Activated T-cell treated with anti-CD3 and anti-CD28 coated beads for 48 hours (primary cell): ENCODE measurements at places on chromosomes 1 and 21.

GRCh38 chr1:213996320-213997037, 8.7 kb downstream of the PROX1 start:
- DNase-seq: no peak

DNA sequence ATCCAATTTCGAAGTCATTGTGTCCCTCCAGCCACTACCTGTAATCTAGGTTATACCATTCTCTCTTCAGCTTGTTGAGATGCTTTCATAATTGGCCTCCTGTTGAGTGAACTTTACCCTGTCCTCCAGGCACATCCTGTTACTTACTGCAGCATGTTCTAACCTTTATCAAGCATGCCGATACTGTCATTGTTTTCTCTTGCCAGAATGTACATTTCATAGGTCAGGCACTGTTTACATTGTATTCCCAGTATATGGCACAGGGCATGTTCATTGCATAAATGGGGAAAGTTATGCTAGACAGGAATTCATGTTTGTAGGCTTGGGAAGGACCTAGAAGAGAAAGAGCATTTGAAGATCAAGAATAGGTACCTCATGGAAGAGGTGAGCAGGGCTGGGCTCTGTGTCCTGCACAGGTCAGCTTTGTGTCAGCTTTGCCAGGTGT, 10.2 kb downstream of the CXADR start:
- no peak for DNase-seq

DNA sequence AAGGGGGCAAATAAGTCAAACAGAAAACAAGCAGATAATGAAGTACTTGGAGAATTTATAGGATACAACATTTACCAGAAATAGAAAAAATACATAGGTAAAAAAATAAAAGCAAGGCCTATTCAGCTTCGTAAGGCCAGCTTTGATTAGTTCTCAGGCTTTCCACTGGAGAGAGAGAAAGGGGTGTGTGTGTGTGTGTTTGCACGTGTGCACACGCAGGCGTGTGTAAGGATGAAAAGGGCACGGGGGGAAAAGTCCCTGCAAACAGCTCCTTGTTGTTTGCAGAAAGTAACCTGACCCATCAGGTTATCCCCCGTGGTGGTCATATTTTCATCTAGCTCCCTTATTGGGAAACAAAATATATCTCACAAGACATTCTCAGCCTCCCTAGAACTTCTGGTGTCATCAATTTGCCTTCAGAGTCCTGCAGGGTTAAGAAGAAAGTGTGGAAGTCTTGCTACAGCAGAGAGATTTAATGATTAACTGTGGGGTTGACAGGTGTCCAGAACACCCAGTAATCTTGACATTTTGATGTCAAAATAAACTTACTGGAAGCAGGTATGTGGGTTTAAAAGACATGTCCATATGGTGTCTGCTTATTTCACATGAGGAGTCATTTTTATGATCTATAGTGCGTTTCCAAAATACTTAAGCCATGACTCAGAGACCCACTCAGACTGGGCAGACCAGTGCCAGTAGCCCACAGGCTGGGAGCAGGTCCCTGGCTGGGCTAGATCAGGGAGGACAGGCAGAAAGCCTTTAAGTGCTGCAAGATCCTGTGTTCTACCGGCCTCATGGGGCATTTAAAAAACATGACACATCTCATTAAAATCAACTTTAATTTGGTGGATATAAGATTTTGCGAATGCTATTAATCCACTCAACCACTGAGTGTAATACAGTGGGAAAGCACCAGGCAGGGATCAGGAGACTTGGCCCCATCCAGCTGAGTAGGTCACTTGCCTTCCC, 487.6 kb upstream of the CAMK1G start:
- DNase-seq: no peak

- DNase-seq: no peak
Observed at GRCh38 chr1:87872189-87872588, 543.5 kb downstream of the LMO4 start.

DNA sequence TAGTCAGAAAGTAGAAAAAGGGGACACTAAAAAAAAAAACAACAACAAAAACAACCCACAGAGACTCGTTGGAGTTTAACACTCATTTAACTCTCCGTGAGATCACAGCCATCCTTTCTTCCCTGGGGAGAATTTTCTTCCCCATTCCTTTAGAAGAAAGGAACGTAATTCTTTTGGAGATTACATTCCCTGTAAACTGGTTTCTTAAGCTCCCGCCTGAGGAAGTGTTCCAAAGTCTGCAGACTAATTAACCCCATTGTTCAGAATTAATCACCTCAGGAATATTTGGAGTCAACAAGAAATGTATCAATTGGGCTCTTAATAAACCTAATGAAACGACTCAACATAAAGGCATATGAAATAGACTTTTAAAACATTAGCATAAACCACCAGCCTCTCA, 228.2 kb upstream of the CSF3R start:
- no peak for DNase-seq

GRCh38 chr1:235624721-235625333, 24.8 kb downstream of the GNG4 start:
- no peak for DNase-seq

GRCh38 chr1:211876851-211877590, 46.5 kb upstream of the LPGAT1 start:
- DNase-seq: no peak

- DNase-seq: no peak
Observed at GRCh38 chr1:196376630-196377328, 231.5 kb downstream of the KCNT2 start.

- DNase-seq: no peak
Observed at GRCh38 chr1:245645406-245645805, 490.6 kb downstream of the KIF26B start.

DNA sequence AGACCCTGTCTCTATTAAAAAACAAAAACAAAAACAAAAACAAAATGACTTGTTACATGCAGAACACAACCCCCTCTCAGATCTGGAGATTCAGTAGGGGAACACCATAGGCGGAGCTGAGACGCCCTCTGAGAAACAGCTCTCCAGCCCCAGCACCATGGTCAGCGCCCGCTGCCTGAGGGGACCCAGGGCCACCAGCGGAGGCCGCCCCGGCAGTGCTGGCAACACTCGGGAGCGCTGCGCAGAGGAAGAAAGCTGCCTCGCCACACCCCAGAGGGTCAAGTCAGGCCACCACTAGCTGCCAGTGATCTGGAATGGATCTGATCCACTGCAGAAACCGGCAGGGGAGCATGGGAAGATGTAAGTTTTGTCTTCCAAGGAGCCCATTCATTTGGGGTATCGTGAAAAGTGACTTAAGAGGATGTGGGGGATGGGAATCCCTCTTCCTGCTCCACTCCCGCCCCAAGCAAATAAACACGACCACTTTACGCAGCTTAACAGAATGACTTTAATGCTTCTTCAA, 3.1 kb downstream of the ACTA1 start:
- no peak for DNase-seq

GRCh38 chr1:236543065-236543669, 19.4 kb downstream of the LGALS8 start:
- DNase-seq: no peak

- no peak for DNase-seq
Observed at GRCh38 chr1:41629571-41629970, 145.1 kb upstream of the EDN2 start.

GRCh38 chr1:93093332-93094006, 14.4 kb downstream of the MTF2 start:
- no peak for DNase-seq

DNA sequence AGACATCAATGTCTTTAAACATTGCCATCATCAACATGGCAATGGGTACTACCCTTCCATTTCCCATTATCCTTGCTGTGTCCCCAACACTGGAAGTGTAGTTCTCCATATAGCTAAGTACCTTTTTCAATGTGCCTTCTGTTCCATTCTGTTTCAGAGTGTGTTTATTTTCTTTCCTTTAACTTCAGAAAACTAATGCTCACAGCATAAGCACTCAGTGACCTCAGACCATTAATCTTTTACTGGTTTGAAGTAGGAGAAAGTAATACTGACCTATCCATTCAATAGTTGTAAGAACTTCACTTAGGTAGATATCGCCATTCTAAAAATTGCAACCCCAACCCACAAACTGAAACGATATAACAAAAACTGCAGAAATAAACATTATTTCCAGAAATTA, 37.8 kb downstream of the KCNJ15 start:
- no peak for DNase-seq

- DNase-seq: no peak
Observed at GRCh38 chr1:115322631-115323030, 15.4 kb downstream of the NGF start.

- peak; percentile 15 for DNase-seq
Observed at GRCh38 chr1:3625151-3625907, 514 bp downstream of the TPRG1L start.

DNA sequence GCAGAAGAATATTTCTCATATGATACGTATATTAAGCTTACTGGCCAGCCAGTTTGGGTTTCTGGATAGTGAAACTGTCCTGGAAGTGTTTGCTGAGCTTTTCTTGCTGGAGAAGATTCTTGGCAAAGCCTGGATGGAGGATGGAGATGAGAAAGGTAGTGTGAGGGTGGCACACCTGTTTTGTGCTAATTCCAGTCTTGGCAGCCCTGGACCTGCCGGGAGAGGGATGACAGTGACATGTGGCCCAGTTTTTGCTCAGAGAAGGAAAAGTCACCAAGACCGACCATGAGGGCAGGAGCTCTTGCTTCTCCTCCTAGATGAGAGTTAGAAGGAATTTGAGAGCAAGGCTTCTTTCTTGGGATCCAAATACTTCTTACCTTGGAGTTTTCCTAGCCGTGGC, 34.1 kb downstream of the DOP1B start:
- no peak for DNase-seq

- no peak for DNase-seq
Observed at GRCh38 chr1:68111519-68112436, 61.4 kb upstream of the DIRAS3 start.

DNA sequence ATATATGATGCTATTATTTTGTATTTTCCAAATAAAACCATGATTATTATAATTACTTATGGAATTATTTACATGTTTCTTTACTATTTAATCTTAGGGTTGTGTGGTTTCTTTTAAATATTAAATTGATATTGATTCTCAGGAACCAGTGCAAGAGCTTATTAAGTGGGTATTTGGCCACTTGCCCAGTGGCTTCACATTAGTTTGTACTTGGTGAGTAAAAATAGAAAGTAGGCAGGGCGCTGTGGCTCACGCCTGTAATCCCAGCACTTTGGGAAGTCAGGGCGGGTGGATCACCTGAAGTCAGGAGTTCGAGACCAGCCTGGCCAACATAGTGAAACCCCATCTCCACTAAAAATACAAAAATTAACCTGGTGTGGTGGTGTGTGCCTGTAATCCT, 497.1 kb downstream of the PTPRC start:
- DNase-seq: no peak

DNA sequence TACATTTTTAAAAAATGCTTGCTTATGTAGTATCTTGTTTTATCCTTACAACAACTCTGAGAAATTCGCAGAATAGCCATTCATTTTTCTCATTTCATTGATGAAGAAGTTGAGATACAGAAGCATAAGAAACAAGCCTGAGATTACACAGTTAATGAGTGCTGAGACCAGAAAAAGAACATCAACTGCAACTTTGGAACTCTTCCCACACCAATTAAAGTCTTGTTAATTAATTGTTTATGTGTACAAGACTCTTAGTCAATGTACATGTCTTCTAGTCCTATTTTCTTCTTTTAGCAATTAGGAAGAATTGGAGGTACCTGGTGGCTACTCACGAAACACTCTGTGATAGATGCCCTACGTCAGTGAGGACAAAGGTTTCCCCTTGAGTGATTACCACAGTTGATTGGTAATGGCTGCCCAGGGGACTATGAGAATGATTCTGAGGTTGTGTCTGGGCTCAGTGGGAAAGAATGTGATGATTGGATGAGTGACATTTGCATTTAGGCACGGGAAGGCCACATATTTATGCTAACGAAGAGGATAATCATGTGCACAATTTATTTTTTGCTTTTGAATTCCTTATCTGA, 187.4 kb upstream of the KCNK2 start:
- DNase-seq: no peak

GRCh38 chr1:71167505-71167904, 86.7 kb upstream of the ZRANB2 start:
- DNase-seq: no peak

GRCh38 chr1:172616195-172616594, 42.7 kb upstream of the FASLG start:
- DNase-seq: no peak

- no peak for DNase-seq
Observed at GRCh38 chr1:108512239-108513043, 47.5 kb upstream of the EEIG2 start.

GRCh38 chr1:42926879-42927242, 31.8 kb downstream of the SLC2A1 start:
- no peak for DNase-seq

- DNase-seq: no peak
Observed at GRCh38 chr1:88612292-88612691, 71.8 kb upstream of the PKN2 start.

DNA sequence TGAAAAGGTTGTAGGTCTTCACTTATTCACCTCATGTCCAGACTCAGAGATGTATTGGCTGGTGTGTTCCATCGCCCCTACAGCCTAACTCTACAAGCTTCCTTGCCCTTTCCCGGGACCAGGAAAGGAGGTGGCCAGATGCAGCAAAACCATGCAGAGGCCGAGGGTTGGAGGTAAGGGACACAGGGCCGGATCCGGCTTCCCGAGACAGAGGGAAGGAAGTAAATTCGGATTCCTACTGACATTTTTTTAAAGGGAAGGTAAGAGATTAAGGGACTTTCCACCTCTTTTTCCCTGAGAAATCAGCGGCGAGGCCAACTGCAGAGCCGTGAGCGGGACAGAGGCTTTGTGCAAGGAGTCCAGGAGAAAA, 12.7 kb downstream of the EPHA10 start:
- no peak for DNase-seq

DNA sequence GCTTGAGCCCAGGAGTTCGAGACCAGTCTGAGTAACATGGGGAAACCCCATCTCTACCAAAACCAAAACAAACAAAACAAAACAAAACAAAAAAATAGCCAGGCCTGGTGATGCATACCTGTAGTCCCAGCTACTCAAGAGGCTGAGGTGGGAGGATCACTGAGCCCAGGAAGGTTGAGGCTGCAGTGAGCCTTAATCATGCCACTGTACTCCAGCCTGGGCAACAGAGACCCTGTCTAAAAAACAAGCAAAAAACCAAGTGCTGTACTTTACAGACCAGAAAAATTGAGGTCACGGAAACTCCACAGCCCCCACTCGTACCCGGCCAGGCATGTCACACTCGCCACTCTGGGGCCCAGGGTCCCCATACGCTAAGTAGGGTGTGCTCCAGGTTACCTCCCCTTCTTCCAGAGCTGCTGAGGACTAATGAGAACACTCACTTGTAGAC, 22.9 kb downstream of the ATP2B4 start:
- DNase-seq: no peak

- no peak for DNase-seq
Observed at GRCh38 chr21:25334046-25334730, 273.1 kb downstream of the MRPL39 start.

DNA sequence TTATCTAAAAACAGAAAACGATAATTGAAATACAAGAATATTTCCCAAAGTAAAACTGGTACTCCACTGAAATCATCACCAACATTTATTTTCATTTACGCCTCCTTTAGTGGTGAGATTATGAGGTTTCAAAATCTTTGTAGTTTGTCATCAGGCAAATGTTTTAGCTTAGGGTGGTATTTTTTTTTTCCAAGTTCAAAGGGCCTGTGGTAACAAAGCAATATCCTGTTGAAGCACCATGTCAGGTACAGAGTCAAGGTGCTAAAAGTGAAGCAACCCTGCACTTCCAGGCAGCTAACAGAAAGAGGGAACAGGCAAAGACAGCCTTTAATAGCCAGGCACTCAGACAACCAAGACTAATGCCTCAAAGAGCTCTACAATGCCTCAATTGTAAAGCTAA, 89.2 kb downstream of the JAK1 start:
- DNase-seq: no peak

- no peak for DNase-seq
Observed at GRCh38 chr21:35658242-35658641, 402.1 kb downstream of the SETD4 start.

- DNase-seq: no peak
Observed at GRCh38 chr21:45408271-45408791, 3.4 kb downstream of the COL18A1 start.
